ENCODE measurements at places on chromosomes 7 and 10. TPM values are rescaled to one million over a fixed set of nuclear protein-coding genes. Genes with fewer than 3 reads are reported as not detected.

The SPACDR gene
- total RNA-seq, result 2.7 TPM

- no peak for DNase-seq
These were observed 1.2 kb downstream of the HMX2 start for GRCh38 chr10:123149162-123149567.

DNA sequence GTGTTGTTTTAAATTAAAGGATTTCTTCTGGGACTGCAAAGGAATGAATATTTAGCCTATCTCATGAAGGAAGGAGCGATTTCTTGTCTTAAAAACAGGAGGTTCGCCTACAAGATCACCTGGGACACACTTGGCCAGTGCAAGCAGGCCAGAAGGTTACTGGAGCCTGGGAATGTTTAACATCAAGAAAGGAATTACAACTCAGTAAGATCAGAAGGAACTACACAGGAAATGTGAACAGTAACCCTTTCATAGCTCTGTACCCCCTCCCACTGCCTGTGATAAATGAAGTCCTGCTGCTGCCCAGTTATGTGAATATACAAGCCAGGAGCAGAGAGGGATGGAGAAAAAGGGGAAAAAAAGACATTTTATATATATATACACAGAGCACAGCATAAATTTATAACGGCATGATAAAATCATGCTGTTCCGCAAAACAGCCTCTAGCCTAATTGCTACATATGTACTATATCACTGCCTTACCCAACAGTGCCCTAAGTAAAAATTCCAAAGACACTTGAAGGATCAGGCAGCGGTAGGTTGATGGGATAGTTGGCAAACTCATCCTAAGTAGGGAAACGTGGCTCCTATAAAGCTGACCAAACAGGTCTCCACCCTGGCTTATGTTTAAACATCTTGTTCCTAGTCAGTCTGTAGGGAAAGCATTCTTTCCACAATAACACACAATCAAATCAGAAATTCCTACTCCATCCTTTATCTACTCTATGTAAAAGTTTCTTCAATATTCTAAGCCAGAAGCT, 63.8 kb downstream of the ZNF438 start:
- DNase-seq, result peak; percentile 28

- DNase-seq, result no peak
These were observed 891 bp upstream of the WAPL start for GRCh38 chr10:86522510-86522855.

DNA sequence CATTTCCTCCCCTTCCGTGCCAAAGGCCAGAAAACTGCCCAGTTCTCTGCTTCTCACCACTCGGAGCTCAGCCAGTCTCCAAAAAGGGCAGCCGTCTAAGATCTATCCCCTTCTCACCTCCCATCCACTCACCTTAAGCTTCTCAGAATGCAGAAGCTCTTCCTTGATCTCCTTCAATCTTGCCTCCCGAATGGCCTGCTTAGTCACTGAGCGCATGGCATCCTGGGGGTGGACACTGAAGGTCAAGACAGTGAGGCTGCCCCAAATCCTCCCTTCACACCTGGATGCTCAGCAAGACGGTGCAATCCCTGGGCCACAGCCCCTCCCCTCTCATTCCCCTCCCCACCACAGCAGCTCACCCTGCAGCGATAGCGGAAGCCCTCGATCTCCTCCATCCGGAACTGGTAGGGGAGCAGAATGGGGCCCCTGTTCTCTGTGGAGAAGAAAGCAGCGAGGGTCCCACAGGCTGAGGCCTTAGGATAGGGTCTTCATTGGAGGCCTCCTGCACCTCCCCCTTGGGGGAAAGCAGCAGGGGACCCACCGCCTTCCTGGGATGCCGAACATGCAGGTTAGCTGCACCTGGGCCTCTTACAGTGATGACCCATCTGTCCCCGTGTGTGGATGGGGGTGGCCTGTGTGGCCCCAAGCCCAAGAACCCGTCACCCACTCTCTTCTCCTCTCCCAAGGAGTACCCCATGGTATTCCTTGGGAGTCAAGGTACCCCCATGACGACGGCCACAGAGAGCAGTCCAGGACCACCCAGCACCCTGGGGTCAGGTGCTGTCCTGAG, 4.7 kb downstream of the DDX56 start:
- DNase-seq, result no peak

Measured in activated CD4-positive, alpha-beta T cell treated with anti-CD3 and anti-CD28 coated beads, Interleukin-2, amount 10 ng/mL, durations not matched to agents 24 days and 14 days (primary cell).